Stimulated activated CD8-positive, alpha-beta memory T cell treated with anti-CD3 and anti-CD28 coated beads, Interleukin-2, amount 100 ng/mL, for 1 hour (primary cell): ENCODE measurements at places on chromosomes 4 and X.

DNA sequence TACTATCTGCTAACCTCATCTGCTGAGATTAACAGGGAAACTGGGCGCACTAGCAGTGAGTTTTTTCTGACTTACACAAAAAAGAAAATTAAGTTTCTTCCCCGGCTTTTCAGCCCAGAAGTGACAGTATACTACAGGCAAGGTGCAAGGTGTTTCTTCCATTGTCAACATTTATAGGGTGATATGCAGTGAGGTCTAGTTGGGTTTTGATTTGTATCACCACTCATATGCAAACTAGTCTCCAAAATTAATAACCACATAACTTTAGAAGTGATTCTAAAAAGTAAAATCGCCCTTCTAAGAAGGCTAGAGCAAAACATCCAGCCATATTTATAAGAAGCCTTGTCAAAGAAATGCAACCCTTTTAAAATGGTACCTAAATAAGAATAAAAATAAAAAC is 640.1 kb downstream of the ARAP2 start:
- DNase-seq, result no peak

GRCh38 chr4:120329386-120329785 is 262.7 kb upstream of the MAD2L1 start:
- no peak for DNase-seq

DNA sequence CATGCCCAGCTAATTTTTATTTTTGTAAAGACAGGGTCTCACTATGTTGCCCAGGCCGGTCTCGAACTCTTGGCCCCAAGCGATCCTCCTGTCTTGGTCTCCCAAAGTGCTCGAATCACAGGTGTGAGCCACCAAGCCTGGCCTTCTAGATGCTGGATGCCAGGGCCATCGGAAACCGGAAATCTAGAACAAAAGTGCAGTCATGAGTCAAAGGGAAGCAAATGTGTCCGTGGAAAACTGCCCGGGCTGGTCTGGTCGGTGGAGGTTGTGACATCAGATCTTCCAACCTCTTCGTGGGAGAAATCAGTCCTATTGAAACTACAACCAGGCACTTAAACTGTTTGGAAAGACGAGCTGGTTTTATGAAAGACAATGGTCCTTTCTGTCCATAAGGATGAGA is 92.3 kb upstream of the SHOX start:
- no peak for DNase-seq

GRCh38 chrX:15398874-15399273 is 14.7 kb upstream of the VEGFD start:
- DNase-seq, result no peak

DNA sequence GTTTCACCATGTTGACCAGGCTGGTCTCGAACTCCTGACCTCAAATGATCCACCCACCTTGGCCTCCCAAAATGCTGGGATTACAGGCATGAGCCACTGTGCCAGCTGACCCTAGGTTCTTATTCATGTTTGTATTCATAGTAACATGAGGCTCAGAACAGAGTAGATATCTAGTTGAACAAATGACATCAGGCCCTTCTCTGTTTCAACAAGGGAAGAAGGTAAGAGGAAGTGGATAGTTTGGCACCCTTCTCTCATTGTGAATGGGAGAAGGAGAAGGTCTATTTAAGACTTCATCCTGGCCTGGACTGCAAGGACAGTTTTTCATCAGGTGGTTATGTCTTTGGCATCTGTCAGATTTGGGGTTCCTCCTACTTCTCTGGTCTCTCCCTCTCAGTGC is 13.8 kb downstream of the GJB1 start:
- DNase-seq, result no peak

DNA sequence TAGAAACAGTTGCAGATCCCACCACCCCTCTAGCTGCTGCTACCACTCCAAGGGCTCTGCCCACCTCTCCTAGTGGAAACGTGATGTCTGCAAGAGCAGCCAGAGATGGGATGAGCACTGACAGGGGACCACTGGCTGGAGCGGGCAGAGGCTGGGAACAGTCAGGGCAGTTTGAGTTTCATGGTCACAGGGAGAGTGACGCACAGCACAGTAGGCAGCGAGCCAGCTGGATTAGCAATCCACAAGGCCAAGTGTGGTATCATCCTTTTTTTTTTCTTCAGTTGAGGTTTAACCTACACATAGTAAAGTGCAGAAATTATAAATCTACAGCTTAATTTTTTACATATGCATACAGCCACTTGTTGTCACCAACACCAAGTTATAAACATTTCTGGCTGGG is 6.4 kb upstream of the SCML2 start:
- no peak for DNase-seq

- no peak for DNase-seq
These were observed 19.5 kb downstream of the WWC2 start for GRCh38 chr4:183118585-183118984.

DNA sequence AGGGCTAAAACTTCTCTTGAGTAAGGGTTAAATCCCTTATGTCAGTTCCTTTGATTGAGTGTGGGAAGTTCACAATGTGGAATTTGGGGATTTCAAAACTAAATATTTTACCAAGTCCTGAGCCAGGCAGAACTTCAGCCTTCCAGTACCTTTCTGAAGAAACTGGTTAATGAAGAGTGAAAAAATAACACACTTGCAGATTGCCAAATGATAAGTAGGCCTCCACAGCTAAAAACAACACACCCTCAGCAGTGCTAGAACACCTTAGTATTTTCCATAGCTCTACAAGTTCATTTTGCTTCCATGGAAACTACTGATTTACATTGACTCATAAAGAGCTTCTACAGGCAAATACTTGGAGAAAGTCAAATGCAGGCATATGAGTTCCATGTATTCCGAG is 326.8 kb downstream of the ZNF674 start:
- no peak for DNase-seq

DNA sequence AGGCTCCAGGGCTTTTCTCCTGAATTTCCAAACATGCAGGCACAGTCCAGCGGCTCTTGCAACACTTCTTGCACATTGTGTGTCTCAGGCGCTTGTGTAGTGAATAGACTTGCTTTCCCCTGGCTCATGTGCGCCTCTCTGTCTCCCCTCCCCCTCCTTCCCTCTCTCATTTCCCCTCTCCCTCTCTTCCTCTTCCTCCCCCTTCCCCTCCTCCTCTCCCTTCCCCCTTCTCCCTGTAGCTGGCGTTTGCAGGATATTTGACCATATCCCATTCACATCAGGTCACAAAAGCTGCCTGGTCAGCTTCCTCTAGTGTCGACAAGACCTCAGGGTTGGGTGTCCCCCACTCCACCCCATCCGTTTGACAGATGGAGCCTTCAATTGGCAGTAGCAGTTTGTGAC is 2.4 kb downstream of the CHST7 start:
- DNase-seq, result no peak

- DNase-seq, result no peak
These were observed 49.7 kb downstream of the HTT start for GRCh38 chr4:3124070-3124767.

DNA sequence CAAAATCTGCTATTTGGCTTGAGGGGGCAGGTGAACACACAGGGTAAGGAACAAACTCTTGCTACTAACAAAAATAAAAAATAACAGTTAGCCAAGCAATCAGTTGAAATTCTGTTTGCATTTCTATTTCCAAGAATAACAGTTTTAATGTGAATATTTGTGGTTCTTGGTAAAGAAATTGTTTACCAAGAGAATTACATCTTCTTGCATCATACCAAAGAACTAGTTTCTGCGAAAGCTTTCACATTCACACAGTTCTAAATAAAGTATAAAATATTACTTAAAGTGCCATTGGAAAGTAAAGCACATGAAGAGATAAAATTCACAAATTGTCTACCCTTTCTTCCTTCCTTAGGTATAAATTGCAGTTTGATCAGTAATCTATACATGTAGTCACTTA is 54.4 kb downstream of the KLHL4 start:
- no peak for DNase-seq

DNA sequence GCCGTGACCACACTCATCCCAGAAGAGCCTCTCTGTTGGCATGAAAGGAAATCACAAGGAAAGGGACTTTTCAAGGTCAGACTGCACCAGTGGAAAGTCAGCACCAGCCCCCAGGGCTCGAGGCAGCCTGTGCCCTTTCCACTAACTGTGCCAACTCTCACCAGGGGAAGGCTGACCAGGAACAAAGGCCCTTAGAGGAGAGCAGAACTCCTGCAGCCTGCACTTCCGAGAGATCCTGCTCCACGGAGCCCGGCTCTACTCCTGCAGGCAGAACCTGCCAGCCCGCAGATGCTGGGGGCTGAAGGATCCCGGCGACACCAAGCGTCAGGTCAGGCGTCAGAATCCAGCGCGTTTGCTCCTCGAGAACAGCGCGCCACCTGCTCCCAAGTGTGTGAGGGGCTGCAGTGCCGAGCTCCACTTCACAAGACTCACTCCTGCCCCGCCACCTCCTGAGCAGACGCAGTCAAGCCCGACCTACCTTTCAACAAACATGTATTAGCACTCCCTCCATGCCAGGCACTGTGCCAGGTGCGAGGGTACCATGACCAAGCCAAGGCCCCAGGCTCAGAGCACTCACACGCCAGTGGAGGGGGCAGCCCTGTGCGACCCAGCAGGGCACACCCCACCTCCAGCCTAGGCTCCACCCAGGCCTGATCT is 13.6 kb upstream of the HELT start:
- no peak for DNase-seq
